ENCODE measurements at places on chromosomes 5 and 9.

DNA sequence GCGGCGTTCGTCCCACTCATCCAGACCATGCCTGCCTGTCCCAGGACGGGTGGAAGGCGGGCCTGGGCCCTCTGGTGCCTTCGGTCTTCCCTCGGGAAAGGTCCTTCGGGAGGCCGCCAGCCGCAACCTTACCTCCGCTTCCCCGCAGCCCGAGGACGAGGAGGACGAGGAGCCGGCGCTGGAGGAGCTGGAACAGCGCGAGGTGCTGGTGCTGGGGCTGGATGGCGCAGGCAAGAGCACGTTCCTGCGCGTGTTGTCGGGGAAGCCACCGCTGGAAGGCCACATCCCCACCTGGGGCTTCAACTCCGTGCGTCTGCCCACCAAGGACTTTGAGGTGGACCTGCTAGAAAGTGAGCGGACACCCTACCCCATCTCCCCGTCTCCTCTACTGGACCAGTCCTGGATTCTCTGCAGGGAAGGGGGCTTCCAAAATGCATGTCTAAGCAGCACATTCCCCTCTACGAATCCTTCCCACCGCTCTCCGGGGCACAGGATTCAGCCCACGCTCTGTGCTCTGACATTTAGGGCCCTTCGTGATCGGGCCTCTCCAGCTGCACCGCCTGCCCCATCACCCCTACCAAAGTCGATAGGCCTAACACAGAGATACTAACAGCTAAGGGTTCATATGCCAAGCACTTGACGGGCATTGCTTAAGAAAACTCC is 1.1 kb downstream of the ARL10 start:
- DNase-seq = no peak

GRCh38 chr5:110940136-110940535 is 131.4 kb upstream of the TSLP start:
- no peak for DNase-seq

DNA sequence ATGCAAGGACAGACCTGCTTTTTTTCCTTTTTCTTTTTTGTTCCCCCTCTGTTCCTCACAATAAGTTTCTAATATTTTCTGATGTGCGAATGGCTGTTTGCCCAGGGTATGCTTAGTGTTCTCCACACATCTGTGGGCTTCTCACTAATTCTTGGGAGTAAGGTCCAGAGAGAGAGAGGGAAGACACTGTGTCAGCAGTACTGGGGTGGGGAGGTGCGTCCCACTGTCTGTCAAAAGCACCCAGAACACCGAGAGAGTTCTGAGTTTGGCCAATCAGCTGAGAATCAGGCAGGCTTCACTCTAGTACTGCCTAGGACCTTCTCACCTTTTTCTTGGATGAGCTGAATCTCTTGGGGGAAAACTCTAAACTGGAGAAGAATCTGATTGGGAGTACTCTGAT is 61.8 kb downstream of the ELL2 start:
- DNase-seq = no peak

GRCh38 chr9:35510383-35510753 is 20.5 kb downstream of the RUSC2 start:
- no peak for DNase-seq

- DNase-seq = no peak
Observed at GRCh38 chr5:119316086-119316485, 39.7 kb upstream of the TNFAIP8 start.

DNA sequence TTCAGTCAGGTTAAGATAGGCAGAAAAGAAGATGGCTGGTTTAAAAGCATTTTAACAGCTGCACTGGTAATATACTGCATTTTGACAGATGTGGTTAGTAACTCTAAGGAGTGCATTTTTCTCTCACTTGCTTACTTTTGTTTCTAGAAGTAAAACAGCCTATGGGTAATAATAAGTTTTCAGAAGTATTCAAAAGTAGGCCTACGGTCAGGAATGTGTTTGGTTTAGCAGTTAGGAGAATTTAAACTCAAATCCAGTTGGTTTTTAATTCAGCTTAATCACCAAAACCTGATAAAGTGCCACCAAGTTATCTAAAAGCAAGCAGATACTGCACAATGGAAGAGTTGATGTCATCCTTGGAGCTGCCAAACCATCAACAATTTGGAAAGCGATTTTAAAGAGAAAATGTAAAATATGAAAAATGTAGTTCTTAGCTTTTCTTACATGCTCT is 160.3 kb downstream of the ARSB start:
- DNase-seq = no peak

DNA sequence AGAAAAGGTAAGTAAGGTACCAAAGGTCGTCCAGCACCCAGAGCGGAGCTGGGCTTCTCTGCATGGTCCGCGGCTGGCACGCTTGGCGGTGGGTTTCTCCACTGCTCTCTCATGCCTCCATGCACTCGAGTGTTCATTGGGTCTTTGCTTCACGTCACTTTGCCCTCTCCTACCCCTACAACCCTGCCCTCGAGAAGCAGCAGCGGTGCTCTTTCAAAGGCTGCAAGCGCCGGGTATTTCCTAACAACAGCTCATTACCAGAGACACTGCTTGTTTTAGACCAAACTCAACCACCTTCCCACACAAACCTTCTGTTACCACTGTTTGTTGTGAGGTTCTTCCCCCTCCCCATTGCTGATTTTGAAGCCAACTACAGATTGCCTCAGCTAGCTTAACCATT is 21.5 kb upstream of the ZBTB34 start:
- no peak for DNase-seq

- peak; percentile 32 for DNase-seq
Observed at GRCh38 chr9:133619791-133620190, 10.6 kb upstream of the FAM163B start.

- no peak for DNase-seq
Observed at GRCh38 chr5:153530357-153531143, 40.1 kb downstream of the GRIA1 start.

DNA sequence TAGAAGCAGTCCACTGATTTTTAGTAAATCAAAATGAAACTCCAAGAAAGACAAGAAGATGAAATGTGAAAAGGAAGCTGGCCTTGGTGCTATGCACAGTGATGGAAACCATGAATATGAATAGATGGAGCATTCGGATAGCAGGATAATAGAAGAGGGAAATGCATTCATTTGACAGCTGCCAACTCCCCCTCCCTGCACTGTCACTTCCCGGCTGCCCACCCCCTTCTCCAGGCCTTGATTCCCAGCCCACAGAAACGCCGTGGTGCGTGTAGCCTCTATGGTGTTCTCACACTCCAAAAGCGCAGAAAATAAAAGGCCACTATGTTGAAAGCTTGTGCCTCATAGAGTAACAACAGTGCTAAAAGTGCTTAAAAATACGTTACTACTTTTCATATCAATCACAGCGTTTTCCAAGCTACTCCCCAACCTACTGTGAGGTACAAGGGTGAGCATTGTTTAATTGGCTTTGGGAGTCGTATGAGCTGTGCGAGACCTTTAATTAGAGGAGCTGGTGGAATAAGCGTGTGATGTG is 26.1 kb upstream of the IFNK start:
- no peak for DNase-seq

Measured in stimulated activated CD8-positive, alpha-beta memory T cell treated with anti-CD3 and anti-CD28 coated beads, Interleukin-4, amount 100 ng/mL, for 4 hours (primary cell).